ENCODE measurements at places on chromosomes 11 and 22.

DNA sequence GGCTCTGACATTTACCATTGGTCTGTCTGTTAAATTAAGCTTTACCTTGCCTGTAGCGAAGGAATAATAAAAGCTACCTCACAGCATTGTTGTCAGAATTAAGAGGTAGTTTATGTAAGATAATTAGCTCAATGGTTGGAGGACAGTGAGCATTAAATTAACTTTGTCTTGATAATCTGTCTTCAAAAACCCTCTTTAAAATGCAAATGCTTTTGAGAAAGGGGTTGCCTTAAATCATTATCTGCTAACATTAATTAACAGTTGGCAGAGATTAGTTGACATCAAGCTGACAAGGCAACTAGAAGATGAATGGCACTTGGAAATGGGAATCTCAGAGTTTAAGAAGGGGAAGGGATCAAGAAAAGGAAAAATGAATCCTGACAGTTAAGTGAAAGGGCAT lies 761.1 kb upstream of the ARHGAP42 start:
- DNase-seq, result no peak

DNA sequence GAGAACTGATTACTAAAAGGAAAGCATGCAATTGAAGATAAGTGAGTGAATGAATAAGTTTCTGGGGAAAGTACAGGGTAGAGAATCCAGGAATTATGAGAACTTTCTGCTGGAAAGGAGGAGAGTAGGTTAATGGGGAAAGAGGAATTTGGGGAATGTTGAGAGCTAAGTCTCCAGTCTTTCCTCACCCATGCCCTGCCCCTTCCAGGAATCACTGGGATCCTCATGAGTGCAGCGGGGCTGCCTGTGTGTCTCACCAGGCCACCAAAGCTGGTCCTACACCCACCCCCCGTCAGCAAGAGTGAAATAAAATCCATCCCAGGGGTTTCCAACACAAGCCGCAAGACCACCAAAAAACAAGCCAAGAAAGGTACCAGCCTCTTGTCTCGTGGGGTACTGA lies 17.0 kb downstream of the DTX4 start:
- DNase-seq, result no peak

DNA sequence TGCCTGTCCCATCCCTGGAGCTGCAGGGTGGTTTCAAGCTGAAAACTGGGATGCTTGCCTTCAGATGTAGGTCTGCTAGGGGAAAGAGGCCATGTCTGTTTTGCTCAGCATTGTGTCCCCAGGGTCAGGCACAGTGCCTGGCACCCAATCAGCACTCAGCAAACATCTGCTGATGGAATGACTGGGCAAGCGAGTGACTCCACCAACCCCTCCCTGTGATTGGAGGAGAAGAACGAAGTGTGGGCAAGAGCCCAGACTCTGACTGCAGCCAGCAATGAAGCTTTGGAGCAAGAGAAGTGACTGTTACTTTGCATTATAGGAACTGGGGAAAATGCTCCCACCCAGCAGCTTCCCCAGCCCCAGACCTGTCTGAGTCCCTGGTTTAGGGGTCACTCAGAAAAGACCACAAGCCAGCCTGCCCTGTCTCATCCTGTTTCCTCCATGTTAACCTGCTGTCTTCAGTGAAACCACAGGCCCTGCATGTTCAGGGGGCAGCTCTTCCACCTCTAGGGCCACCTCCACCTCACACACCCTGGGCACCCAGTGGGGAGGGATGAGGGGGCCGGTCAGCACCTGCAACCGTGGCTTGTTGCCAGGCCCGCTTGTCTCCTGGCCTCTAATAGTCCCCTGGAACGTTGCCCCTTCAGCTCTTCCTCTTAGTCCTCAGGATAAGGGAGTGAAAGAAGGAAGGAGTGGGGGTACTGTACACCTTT lies 147.4 kb downstream of the TRIM29 start:
- no peak for DNase-seq

DNA sequence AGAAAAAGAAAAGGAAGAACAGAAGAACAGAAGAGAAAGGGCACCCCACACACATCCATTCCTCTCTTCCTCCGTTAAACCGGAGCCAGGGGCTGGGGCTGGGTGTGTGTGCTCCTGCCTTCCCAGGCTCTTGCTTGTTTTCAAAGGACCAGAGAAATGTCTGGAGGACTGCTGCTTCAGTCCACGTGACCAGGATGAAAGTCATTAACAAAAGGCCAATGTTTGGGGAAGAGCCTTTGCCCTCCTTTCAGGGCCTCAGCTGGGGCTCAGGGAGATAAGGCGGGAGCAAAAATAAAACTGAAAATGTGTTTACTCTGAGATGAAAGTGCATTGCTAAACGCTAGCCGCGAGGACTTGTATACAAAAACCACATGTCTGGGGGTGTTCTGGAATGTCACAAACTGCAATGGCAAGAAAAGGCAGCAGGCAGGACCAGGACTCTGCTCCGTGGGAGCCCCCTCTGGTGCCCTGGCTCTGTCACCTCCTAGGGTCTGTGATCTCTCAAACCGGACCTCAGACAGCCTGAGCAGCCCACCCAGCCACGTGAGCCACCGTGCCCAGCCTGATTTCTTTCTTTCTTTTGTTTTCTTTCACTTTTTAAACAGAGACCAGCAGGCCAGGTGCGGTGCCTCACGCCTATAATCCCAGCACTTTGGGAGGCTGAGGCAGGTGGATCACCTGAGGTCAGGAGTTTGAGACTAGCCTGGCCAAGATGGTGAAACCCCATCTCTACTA lies 31.6 kb upstream of the MYH9 start:
- DNase-seq, result peak; percentile 50

DNA sequence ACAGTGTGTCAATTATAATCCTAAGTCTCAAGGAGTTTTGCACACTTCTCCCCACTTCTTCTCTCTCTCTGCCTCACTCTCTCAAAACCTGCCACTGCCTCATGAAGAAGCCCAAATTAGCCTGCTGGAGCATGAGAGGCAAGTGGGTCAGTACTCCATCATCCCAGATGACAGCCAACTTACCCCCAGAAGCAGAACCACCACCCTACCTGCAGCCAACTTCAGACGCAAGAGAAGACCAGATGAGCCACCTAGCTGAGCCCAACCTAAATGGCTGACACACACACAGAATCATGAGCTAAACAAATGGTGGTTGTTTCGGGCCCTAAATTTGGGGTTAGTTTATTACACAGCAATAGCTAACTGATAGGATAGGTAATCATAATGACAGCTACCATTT lies 61.2 kb downstream of the CD82 start:
- DNase-seq, result no peak

DNA sequence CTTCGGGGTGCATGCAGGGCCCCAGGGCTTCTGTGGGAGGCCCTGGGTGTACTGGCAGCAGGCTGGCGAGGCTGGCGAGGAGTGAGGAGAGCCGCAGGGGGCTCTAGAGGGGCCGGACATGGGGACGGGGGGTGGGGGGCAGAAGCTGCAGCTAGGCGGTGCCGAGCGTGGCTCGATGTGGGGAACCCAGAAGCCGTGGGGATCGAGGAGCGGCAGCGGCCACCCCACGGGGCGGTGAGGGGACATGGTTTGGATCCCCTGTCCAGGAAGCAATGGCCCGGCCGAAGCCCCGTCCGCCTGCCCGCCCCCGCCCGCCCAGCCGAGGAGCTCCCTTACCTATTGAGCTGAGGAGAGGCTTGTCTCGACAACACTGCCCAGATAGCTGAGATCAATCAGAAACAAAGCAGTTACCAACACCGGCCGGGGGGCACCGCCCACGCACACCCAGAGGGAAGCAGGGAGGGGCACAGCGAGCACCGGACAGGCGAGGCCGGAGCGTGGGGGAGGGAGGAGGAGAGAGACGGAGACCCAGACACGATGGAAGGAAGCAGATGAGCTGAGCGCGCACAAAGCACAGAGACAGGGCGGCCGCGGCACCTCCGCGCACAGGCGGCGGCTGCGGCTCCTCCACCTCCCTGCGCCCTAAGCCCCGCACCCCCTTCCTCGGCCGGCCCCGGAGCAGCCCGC lies 38.7 kb downstream of the IGSF9B start:
- no peak for DNase-seq

Measured in tibial nerve (tissue), 4 donors.